Kidney (tissue), 22 donors: ENCODE measurements at places on chromosomes 16 and 17. TPM values are rescaled to one million over a fixed set of nuclear protein-coding genes. Genes with fewer than 3 reads are reported as not detected.

DNA sequence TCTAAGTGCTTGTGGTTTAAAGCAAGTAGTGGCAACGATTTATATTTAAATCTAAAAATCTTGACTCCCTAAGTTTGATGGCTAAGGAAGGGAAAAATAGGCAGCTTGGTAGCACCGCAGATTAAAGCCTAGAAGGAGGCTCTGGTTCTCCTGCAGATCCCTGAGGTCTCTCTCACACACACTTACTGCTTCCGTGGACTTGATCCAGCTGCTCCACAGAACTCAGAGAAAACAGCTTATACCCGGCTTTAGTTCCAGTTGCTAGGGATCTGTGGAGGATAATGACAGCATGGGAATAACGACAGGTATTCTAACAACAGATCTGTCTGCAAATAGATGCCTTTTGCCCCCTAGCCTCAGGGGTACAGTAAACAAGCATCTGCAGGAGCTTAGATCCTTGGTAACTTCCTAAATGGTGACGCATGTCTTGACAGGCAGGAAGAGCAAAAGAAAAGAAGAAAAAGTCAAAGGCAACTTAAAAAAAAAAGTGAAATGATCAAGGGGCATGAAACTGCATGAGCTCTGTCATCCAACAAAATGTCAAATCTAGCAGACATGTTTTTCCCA is 4.5 kb downstream of the WIPI1 start:
- DNase-seq = no peak

DNA sequence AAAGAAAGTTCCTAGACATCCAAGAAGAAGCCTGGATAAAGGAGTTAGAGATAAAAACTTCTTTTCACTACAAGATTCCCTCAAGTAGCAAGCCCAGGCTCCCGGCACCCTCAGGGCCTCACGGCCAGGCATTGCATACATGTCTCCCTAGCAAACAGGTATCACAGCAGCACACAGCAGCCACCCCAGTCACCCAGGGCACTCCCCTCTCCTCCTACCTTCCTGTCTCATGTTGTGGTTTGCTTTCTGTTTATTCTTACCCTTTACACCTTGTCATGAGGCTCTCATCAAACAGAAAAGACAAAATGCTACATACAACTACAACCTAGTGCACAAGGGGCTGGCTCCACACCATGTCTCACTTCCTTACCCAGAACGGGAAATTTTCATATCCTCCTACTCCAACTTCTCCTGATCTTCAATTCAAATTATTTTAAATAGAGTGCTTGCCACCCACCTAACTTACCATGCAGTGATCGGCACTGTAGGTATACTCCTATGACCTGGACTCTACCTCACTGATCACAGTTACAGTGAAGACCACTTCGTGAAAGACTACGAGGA is 42.7 kb downstream of the XPO6 start:
- no peak for DNase-seq

ADAM11 gene
- 0.28 TPM for total RNA-seq

- DNase-seq = no peak
Measured at GRCh38 chr17:52030052-52030451, 128.5 kb downstream of the CA10 start.

- no peak for DNase-seq
Measured at GRCh38 chr16:66115373-66115772, 251.1 kb upstream of the CDH5 start.

- no peak for DNase-seq
Measured at GRCh38 chr17:45265821-45266220, 3.9 kb upstream of the SPATA32 start.

GRCh38 chr17:3892095-3892998 is 506 bp downstream of the CAMKK1 start:
- peak; percentile 88 for DNase-seq

- no peak for DNase-seq
Measured at GRCh38 chr16:20871941-20872815, 28.0 kb downstream of the DCUN1D3 start.

GRCh38 chr16:4435337-4436067 is 9.8 kb downstream of the DNAJA3 start:
- no peak for DNase-seq

DNA sequence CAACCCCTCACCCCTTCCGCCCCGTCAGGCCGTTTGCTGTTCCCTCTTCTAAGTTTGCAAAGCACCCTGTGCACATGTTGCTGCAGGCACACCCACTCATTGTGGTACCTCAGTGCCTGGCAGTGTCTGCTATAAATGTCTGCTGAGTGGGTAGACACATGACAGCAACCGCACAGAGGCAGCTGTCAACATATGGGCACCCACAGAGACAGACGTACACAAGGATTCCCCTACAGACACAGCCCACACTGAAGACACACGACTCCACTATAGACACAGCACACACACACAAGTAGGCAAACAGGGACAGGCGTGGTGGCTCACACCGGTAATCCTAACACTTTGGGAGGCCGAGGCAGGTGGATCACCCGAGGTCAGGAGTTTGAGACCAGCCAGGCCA is 17.8 kb upstream of the CRK start:
- DNase-seq = no peak

GRCh38 chr17:15494821-15495220 is 27.4 kb upstream of the CDRT4 start:
- DNase-seq = no peak

DNA sequence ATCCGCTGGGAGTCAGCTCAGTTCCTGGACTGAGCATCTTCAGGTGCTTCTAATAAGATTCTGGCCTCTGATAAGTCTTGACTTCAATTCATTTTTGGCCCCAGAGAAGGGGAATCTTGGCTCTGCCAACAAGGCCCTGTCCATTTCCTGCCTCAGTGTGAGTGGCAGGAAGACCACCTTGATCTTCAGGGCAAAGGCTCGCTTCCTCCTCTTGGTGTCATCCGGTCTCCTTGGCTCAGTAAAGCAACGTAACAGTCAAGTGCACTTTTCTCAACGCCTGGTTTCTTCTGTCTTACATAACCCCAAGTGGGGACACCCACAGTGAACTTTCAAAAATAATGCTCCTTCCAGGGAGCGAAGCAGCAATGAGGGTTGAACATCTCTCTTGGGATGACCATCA is 169.8 kb downstream of the PRKCB start:
- DNase-seq = no peak

DNA sequence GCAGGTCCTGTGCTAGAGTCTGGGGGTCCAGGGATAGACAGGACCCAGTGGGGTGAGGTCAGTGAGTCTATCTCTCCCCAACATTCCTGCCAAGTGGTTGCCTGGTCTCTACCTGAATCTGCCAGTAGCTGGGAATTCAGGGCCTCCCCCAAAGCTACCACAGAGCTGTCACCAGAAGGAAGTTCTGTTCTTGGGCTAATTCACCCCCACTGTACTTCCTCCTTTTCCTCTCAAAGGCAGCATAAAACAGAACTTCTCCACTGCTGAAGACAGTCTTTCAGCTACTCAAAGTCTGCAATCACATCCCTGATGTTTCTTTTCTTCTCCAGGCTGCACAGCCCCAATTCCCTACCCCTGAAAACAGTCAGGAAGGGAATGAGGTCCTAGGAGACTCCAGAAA is 8.7 kb downstream of the CAMTA2 start:
- DNase-seq = no peak

GRCh38 chr17:17236295-17237025 is 508 bp downstream of the FLCN start:
- peak; percentile 32 for DNase-seq

DNA sequence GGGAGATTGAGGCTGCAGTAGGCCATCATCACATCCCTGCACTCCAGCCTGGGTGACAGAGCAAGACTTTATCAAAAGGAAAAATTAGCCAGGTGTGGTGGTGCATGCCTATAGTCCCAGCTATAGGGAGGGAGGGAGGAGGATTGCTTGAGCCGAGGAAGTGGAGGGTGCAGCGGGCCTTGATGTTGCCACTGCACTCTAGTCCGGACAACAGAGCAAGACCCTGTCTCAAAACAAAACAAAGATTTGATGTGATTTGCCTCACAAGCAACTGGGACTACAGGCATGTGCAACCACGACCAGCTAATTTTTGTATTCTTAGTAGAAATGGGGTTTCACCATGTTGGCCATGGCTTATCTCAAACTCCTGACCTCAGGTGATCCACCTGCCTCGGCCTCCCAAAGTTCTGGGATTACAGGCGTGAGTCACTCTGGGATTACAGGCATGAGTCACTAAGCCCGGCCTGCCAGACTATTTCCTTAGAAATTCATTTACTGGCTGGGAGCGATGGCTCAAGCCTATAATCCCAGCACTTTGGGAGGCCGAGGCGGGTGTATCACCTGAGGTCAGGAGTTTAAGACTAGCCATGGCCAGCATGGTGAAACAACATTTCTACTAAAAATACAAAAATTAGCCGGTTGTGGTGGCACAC is 11.5 kb downstream of the UBE2G1 start:
- DNase-seq = no peak

KRT25 gene
- not detected for total RNA-seq

DNA sequence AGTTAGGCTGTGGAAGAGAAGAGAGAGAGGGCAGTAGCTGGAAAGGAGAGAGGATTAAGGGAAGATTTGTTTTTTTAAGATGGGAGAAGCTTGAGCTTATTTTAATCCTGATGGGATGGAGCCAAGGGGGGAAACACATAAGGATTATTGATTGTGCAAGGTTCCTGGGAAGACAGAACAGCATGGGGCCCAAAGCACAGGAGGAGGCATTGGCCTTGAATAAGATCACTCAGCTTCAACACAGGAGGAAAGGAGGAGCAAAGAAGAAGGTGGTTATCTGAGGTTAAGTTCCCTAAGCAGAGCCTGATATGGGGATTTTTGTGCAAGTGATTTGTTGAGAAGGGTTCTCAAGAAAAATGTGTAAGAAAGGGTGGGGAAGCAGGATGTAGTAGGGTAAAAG is 169.8 kb downstream of the ABCC12 start:
- DNase-seq = no peak

DNA sequence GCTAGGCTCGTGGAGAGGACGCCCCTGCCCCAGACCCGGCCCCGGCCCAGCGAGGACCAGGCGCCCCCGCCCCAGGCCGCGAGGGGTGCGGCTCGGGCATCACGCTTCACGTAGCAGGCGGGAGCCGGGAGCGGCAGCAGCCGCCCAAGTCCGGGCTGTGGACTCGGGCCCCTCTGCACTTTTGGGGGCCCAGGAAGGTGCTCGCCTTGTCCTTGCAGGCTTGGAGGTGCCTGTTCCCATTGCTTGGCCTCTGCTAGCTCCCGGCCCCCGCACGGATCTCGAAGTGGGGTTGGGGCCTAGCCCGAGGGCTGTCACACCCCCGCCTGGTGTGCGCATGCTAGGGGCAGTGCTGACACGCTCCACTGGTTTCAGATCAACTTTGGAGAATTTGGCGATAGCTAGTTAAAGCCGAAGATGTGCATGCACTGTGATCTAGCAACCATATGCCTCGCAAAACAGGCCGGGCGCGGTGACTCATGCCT is 55.7 kb downstream of the WSB1 start:
- peak; percentile 46 for DNase-seq

DNA sequence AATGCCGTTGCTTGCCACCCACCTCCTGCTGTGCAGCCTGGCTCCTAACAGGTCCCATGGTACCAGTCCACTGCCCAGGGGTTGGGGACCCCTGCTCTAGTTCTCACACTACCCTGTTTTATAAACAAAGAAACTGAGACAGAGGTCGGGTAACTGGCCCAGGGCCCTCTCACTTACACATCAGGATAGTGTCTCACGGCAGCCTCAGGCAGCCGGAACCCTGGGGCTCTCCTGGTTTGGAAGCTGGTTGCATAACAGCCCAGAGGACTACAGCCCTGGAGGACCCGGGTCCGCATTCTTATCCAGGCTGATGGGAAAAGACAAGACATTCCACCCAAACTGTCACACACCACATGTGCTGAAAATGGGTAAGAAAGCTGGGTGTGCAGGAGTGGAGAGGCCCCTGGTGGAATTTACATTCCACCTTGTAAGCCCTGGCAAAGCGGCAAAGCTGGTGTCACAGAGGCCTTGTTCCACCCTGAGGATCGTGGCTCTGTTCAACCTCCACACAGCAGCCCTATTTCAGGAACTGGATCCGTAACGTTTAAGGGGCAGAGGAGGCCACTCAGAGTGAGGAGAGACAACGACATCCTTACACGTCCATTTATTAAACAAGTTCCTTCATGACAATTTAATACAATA is 9.8 kb downstream of the CMTM3 start:
- no peak for DNase-seq

DNA sequence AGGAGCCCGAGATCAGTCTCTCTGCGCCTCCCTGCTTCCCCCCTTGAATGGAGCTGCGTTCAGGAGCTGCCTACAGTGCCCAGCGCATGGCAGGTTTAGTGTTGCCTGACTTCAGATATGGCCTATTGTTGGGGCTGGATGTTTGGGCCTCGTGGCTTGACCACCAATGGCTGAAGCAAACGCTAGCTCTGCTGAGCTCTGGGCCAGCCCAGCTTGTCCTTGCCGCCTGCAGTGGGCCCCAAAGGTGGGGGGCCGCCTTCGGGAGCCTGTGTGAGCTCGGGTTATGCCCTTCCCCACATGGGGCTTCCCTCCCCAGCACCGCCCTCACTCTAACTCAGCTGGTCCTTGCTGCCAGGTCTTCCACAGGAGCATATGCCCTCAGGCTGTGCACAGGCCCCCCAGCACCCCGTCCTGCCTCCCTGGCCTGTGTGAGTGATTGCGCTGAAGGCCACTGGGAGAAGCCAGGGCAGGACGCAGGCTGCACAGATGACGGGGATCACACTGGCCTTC is 2.0 kb upstream of the METTL26 start:
- DNase-seq = no peak

DNA sequence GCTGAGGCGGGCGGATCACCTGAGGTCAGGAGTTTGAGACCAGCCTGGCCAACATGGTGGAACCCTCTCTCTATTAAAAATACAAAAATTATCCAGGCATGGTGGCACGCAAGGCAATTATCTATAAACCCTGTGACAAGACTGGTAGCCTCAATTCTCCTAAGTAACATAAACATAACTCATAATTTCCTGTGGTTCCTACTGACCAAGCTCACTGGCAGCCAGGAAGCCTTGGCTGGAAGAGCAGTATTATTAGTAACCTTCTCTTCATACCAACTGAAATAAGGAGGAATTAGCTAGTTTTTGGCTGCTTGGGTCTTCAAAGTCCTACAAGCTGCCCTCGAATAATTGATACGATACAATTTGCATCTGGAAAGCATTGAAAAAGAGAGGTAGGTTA is 31.6 kb upstream of the LRRC37A3 start:
- DNase-seq = no peak

GRCh38 chr16:72284042-72284789 is 112.3 kb upstream of the PMFBP1 start:
- no peak for DNase-seq

DNA sequence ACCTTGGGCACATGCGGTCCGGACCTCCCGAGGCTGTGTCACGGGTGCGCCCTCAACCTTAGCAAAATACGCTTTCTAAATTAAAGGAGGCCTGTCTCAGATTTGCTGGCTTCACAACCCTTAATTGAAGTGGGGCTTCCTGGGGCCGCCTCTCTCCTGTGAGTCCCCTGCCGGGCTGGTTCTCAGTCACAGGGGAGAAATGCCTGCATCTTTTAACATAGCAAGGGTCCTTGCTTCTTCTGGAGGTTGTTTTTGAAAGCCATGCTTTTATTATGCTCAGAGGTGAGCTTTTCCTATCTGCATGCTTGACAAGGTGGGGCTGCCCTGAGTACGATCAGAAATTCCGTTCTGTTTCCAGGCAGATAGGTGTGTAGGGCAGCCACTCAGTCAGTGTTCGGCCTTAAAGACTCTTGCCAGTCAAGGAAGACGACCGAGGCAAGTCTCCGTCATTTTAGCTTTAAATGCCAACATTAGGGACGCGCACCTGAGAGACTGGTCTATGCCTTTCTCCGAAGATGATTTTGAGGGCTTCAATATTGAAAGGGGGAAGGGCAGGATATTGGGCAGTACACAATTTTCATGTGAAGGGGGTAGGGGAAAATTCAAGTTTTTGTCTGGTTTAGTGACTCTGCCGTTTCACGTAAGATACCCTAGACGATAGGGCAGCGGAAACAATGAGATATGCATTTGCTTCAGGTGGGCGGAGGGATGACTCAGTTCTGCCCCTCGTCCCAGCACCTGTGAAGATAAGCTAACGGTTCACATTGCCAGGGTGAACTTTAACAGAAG is 5.5 kb upstream of the SLC7A5 start:
- DNase-seq = no peak
